Smooth muscle cell of the coronary artery (primary cell): ENCODE measurements at places on chromosomes 12 and 14. TPM values are rescaled to one million over a fixed set of nuclear protein-coding genes. Genes with fewer than 3 reads are reported as not detected.

MFAP5 gene
- total RNA-seq, result 124 and 415 TPM in 2 replicates

SLC25A47 gene
- total RNA-seq, result not detected in 2 replicates

FAM181A gene
- not detected in 2 replicates for total RNA-seq

SNX6 gene
- 66.9 and 67.9 TPM in 2 replicates for total RNA-seq

RPL36AL gene
- total RNA-seq, result 297 and 551 TPM in 2 replicates

LRRK2 gene
- total RNA-seq, result 1.7 and 9.2 TPM in 2 replicates

KIF26A gene
- under 0.01 and 0.23 TPM in 2 replicates for total RNA-seq

SPX gene
- total RNA-seq, result 0.23 TPM in 1 of 2 replicates, not detected in the other

CPNE6 gene
- total RNA-seq, result not detected in 2 replicates

REP15 gene
- 0.68 and 0.70 TPM in 2 replicates for total RNA-seq

REM2 gene
- total RNA-seq, result 0.08 TPM in 1 of 2 replicates, not detected in the other

AICDA gene
- 0.08 TPM in 1 of 2 replicates, not detected in the other for total RNA-seq

GALNT9 gene
- total RNA-seq, result not detected in 2 replicates

SLC4A8 gene
- 0.08 and 0.59 TPM in 2 replicates for total RNA-seq

KRT77 gene
- total RNA-seq, result not detected in 2 replicates
